ENCODE measurements at places on chromosomes 6 and 20.

DNA sequence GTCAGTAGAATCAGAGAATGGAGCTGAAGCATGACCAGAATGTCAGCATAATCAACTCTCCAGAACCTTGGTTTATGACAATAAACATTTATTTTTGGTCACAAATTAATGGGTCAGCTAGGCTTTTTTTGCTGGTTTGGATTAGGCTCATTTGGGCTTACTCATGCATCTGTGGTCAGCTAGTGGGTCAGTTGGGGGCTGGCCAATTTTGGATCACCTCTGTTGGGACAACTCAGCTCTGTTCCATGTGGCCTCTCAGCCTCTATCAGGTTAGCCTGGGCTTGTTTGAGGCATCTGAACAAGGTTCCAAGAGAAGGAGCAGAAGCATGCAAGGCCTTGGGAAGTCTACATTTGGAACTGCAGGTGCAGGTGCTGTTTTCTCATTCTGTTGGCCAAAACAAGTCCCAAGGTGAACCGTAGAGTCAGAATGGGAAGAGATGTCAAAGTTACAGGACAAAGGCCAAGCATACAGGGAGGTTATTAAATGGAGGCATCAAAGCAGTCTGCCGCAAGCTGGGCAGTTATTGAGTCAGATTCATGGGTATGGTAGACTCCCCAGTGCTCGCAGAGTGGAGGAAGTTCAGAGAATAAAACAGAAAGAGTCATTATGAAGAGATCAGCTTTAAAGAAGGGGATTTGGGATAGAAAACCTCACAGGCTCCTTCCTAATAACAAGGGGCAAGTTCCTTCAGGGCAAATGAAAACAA is 173.0 kb downstream of the PLCB4 start:
- peak; percentile 77 for DNase-seq

DNA sequence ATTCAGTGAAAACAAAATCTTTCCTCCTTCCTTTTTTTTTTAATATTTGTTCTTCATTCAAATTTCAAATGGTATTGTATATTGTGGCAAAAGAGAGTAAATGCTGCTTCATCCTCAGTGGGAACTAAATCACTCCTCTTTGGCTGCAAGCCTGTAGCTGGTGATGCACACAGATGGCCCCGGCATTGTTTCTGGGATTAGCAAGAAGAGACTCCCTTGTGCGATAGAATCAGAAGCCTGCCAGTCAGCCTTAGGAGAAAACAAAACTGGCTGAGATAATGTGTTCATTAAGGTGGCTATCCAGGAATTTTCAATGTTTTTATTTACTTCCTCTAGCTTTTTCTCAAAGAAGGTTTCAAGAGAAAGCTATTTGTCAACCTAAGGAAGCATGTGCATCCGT is 20.7 kb upstream of the ELOVL2 start:
- DNase-seq: peak; percentile 14

DNA sequence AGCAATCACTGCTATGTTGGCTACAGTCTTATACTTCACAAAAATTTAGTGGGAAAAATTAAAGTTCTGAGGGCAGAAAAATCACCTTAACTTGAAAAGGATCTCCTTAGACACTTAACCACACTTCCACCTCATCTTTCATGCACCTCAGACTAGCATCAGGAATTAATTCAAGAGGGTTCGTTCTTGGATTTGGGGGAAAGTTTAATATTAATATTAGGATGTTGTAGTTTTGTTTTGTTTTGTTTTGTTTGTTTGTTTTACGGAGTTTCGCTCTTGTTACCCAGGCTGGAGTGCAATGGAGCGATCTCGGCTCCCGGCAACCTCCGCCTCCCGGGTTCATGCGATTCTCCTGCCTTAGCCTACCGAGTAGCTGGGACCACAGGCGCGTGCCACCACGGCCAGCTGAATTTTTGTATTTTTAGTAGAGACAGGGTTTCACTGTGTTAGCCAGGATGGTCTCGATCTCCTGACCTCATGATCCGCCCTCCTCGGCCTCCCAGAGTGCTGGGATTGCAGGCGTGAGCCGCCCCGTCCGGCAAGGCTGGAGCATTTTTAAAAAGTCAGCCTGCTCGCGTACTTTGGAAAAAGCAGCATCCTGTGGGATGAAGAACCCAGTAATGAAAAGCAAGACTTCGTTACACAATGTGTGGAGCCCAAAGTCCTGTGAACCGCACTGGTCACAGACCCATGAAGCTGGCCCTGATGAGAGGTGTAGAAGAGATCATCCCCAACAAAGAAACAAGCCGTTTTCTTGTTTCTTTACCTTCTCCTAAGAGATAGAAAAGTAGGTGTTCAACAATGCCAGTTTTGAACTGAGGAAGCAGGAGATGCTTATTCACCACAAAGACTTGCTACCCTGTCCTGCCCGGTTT is 194.9 kb downstream of the GPX5 start:
- no peak for DNase-seq

GRCh38 chr6:62614442-62614841 is 328.4 kb upstream of the KHDRBS2 start:
- DNase-seq: no peak

Data from fibroblast of mammary gland (primary cell).